Forelimb muscle (tissue), 1 donor: ENCODE measurements at places on chromosomes 5 and 9. TPM values are rescaled to one million over a fixed set of nuclear protein-coding genes. Genes with fewer than 3 reads are reported as not detected.

Gene UAP1L1
- polyA plus RNA-seq, result 1.9 TPM

DNA sequence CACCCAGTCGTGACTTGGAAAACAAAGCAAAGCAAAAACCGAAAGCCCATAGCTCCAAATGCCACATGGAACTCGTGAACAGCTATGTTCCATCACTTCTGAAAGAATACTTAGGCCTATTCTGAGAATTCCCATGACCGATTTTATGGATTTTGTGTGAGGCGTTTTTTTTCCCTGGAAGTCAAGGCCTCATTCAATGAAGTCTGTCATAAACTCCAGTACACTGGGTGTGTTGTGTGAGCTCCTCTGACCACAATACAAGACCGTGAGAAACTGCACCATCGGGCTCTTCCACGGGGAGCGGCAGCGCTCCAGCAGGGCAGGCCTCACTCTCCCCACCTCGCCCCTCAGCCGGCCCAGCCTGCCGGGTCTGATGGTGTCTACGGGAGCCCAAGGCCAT, 209.5 kb downstream of the FANCC start:
- DNase-seq, result no peak

DNA sequence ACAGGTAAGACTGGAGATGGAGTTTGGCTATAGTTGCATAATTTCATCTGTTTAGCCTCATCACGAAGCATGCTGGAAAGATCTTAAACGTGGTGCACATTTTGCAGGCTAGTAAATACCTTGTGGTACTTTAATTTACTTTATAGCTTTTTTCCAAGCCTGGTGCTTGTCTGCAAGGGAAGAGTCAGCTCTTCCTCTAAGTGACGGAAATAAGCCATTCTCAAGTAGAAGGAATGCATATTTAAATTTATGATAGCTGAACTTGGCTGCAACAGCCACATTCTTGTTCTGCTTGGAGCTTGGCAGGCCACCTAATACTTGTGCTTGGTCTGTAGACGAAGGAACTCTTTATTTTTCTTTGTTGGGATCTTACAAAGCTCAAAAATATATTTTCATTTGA, 188.0 kb upstream of the PIK3R1 start:
- no peak for DNase-seq

DNA sequence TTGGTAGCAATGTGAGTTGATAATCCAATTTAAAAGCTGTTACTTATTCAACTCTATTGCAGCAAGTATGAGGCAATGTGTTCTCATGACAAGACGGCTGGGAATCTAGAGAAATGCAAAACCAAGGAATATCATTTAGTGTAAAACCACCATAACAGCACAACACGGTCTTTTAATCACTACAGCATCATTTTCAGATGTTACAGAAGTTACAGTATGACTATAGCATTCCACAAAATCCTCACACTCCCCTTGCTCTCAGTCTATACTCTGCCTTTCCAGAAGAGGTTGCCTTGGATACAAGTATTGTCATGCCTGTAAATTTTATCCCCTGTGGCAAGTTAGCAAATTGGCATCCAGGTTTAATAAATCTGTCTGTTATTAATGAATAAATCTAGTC, 28.6 kb upstream of the TAS2R1 start:
- DNase-seq, result no peak

Gene INSL4
- polyA plus RNA-seq, result not detected

Gene PAEP
- not detected for polyA plus RNA-seq

Gene CARD19
- 38.5 TPM for polyA plus RNA-seq

DNA sequence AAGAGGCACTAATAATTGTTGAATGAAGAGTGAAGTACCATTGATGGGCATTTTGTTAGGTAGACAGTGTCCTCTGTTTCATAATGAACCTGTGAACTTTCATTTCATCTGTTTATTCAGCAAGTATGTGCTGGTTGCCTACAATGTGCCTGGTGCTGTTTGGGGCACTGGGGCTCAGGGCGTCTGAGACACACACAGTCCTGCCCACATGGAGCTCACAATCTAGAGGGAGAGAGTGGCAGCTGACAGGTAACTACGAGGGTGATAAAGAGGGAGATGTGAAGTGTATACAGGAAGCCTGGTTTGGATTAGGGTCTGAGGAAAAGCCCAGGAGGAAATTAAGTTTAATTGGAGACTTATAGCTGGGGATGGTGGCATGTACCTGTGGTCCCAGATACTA, 28.5 kb upstream of the NDST1 start:
- no peak for DNase-seq

DNA sequence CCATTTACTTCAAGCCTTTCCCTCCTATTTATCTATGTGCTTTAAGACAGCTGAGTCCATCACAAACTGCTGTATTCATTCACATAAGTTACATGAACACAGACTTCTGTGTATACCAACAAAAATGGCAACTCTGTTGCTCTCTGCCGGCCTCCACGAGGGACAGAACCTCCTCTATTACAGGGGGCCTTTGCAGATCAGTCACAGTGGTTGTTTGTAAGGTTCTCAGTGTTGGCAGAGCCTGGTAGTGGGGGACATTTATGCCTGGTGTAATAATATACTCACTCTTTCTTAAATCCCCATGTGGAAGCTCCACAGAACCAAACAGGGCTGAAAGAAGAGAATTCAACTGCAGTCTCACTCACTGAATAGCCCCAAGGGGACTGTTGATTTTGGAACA, 76.5 kb downstream of the SLC1A1 start:
- DNase-seq, result no peak

Gene ZNF658
- polyA plus RNA-seq, result 6.7 TPM

GRCh38 chr5:149636861-149637246, 55.6 kb downstream of the ARHGEF37 start:
- DNase-seq, result peak; percentile 51
